ENCODE measurements at places on chromosomes 7 and 10.

DNA sequence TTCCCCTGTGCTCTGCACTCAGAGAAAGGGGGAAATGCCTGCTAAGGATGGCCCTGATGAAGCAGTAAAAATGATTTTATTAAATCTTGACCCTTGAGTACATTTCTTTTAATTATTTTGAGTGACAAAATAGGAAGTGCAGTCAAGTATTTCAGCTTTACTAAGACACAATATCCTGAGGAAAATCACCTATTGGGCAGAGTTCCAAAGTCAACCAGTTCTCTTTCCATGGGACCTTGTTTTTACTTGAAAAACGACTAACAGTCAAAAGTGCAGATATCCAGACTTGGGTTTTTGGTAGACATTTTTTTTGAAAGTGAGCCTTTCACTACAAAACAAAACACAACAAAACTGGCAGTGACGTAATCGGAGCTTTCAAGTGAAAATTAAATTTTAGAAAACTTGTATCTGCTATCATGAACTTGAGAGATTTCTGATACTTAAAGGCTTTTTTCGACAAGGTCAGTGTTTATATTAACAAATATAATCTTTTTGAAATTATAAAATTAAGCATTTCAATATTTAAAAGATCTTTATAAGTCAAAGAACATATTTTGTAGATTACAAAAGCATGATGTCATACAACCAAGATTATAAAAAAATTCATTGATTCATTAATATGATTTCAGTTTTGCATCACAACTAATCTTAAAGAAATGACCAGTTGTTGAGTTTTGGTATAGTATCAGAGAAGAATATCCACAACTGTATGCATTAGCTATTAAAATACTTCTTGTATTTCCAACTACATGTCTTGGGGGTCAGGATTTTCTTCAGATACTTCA lies 513.8 kb upstream of the AKR1E2 start:
- no peak for DNase-seq

GRCh38 chr10:118482393-118483331 lies 112.8 kb downstream of the PRLHR start:
- no peak for DNase-seq

- no peak for DNase-seq
Measured at GRCh38 chr10:102121739-102122372, 1.7 kb upstream of the LDB1 start.

GRCh38 chr7:48087349-48087748 lies 1.7 kb upstream of the UPP1 start:
- peak; percentile 40 for DNase-seq

- no peak for DNase-seq
Measured at GRCh38 chr10:123069246-123069986, 60.6 kb downstream of the ACADSB start.

DNA sequence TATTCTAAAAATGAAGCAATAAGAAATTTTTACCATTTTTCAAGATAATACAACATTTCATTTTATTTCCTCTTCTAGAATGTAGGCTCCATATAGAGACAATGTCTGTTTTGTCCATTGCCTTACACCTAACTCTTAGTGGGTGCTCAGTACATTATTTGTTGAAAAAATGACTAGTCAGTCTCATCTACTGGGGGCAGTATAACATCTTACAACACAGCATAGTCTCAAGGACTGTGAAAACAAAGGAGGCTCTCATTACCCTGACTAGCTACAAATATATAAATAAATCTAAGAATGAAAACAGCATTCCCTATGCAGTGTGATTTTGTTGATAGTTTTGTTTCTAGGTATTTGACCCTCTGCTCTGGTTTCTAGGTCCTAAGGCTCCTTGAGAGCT lies 11.6 kb downstream of the CRPPA start:
- no peak for DNase-seq

GRCh38 chr10:119805702-119806230 lies 66.9 kb downstream of the MCMBP start:
- DNase-seq: no peak

DNA sequence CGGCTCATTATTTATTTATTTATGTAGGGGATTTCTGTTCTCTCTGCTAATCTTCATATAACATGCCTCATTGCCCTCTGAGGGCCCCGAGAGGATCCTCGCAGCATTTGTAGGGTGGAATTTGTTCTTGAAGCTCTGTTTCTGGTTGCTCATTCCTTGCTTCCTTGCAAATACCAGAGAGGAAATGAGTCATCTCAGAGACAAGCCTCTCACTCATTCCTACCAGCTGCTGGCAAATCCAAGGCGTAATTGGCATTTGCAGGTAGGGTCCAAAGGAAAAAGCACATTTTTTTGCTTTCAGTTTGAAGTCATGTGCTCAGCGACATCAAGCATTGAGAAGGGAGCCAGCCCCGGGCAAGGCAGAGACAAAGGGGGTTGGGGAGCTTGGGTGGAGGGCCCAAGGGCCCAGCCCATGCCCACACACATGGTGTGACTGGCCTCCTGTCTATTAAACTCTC lies 501.6 kb downstream of the GALNT17 start:
- DNase-seq: no peak

GRCh38 chr7:16816824-16817223 lies 12.0 kb upstream of the AGR2 start:
- no peak for DNase-seq

GRCh38 chr7:99493823-99494222 lies 6.3 kb downstream of the ZNF394 start:
- DNase-seq: no peak

GRCh38 chr10:88314362-88314761 lies 268.8 kb downstream of the RNLS start:
- no peak for DNase-seq

DNA sequence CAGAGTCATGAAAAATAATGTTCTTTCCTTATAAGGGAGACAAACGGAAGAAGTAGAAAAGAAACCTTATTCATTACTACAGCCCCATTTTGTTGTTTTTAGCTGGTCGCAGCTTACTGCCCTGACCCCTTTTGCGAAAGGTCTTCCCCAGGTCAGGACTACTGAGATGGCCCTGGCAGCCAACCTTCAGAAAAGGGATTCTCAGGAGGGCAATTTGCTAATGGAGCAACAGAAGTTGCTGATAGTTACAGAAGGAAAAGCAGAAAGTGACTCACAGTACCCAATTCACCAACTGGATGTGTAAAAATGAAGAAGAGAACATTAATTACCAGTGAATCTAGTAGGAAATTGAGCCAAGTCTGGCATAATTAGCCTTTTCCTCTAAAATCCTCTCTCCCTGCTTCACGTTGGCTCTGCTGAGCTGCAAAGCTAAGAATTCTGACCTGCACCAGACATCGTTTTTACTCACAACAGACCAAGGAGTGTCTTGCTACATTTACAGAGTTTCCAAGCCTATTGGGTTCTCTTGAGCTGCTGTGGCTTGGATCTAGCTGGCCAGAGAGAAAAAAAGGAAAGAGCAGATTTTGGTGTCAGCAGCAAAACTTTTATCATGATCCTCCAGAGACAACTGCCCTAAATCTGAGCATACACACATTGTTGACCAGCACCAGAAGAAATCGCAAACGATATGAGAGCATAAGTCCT lies 499.9 kb upstream of the FZD8 start:
- DNase-seq: no peak

- DNase-seq: no peak
Measured at GRCh38 chr10:4848356-4849041, 22.5 kb downstream of the AKR1E2 start.

GRCh38 chr7:111953611-111954010 lies 252.6 kb downstream of the DOCK4 start:
- DNase-seq: no peak

DNA sequence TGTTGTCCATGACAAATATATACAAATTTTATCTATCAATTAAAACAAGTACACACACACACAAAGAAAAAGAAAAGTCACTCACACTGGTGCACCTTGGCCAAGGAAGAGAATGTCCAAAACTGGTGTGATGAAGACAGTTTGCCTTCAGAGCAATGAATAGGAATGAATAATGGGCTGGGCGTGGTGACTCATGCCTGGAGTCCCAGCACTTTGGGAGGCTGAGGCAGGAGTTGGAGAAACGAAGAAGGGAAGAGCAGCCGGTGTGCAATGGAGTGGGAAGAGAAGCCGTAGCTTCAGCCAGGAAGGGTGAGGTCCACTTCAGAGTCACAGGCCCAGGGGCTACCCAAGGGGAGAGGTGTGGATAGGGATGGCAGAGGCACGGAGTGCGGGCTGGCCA lies 253.6 kb downstream of the CCSER2 start:
- DNase-seq: no peak

GRCh38 chr10:6729071-6729774 lies 149.1 kb upstream of the PRKCQ start:
- DNase-seq: no peak

- no peak for DNase-seq
Measured at GRCh38 chr7:96996111-96996957, 9.0 kb upstream of the DLX6 start.
